ENCODE measurements at places on chromosomes 3 and 15.
A peak's percentile ranks its signal among the peaks of the same experiment; 100 is the strongest.

GRCh38 chr3:113018536-113019181, 27.9 kb downstream of the GTPBP8 start:
- H3K36me3 ChIP-seq = peaks cover 12% of the 10 kb centered on the region
- peak overlapping the region; percentile 98 for H3K4me3 ChIP-seq
- H3K4me1 ChIP-seq = peaks cover 60% of the 10 kb centered on the region
- DNase-seq = no peak

DNA sequence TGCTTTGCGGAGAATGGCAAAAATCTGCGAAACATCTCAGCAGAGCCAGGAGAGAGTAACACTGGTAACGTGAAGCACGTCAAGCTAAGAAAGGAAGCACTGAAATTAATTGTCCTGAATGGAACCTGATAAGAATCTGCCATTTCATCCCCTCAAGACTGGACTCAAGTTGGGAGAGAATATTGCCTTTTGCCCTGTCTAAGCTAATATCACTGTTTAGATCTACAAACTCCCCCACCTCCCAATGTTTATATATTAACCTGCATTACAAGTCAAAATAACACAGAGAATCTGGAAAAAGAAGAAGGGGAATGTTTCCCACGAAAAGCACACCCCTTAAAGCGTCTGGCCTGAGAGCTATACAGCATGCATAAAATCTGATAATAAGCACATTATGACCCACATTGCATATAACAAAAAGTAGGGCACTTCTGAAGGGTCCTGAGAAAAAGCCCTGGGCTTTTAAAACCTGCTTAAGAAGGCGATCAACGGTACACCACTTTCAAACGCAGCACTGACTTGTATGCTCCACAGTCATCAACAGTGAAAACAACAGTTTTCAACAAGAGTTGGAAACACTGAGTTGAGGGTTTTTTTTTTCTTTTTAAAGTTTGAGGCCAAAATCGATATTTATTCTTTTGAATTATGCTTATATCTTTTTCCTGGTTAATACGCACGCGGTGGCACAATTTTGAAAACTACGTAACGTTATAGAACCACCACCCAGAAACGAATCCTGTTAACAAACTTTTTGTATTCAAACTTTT, 1.4 kb upstream of the KAT2B start:
- no peaks in the 10 kb centered on the region for H3K27me3 ChIP-seq
- H3K27ac ChIP-seq = peak overlapping the region; percentile 99
- H3K4me1 ChIP-seq = peaks cover 42% of the 10 kb centered on the region
- peak overlapping the region; percentile 79 for H3K4me3 ChIP-seq

DNA sequence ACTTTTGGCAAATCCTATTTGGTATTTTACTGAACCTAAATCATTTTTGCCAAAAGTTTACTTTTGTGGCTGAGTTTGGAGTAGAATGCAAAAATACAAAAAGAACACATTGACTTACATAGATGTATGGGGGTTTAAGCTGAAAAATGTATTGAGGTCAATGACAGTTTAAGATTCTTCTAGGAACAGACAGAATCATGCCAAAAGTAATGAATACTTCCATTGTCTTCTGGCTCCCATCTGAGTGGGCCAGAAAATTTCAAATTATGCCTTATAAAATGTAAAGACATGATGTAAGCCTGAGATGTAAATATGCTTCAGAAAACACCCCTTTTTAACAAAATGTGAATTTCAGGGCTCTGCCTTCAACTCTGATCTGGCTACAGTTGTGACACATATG, 375.1 kb upstream of the DPH6 start:
- no peaks in the 10 kb centered on the region for H3K27me3 ChIP-seq
- H3K4me1 ChIP-seq = no peaks in the 10 kb centered on the region
- DNase-seq = no peak
- no peak overlapping the region for H3K4me3 ChIP-seq

DNA sequence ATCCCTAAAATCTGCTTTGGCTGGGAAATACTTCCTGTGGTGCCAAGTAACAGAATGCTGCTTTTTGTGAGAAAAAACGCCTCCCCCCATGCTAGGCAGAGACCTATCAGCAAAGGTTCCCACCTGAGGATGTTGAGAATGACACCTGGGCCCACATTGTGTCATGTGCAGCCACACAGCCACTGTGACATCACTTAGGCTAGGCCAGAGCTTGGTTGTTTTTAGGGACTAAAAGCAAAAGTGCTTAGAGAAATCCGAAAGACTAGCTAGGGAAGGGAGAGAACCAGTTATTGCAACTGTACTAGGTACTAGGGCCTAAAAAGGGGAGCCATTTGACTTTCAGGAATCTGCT, 6.2 kb downstream of the ZDHHC3 start:
- no peaks in the 10 kb centered on the region for H3K27me3 ChIP-seq
- H3K4me3 ChIP-seq = no peak overlapping the region
- peaks cover 77% of the 10 kb centered on the region for H3K4me1 ChIP-seq

DNA sequence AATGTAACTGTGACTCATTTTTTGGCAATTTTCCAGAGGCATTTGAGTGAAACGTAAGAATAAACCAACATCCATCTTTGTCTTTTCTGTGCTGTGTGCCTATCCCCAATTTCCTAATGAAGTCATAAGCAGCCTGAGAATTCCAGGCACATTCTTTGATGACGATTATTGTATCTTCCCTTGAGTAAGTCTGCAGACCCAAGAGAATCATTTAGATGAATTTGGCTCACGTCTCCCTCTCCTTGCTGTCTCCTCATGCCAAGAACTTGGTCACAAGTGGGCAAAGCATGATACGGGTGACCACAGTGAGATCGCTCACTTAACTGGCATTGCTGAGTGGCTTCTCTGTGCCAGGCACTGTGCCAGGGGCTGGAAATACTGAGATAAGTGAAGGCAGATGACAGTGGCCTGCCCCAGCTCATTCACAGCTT, 384.5 kb upstream of the IL12A start:
- H3K36me3 ChIP-seq = no peaks in the 10 kb centered on the region
- H3K27me3 ChIP-seq = no peaks in the 10 kb centered on the region
- H3K4me3 ChIP-seq = no peak overlapping the region
- H3K4me1 ChIP-seq = no peaks in the 10 kb centered on the region

GRCh38 chr3:196063049-196063448, 18.8 kb downstream of the TFRC start:
- peak overlapping the region; percentile 63 for H3K27ac ChIP-seq
- no peaks in the 10 kb centered on the region for H3K27me3 ChIP-seq
- no peak for DNase-seq
- no peaks in the 10 kb centered on the region for H3K4me1 ChIP-seq
- peaks cover 63% of the 10 kb centered on the region for H3K36me3 ChIP-seq
